Effector CD4-positive, alpha-beta T cell (primary cell): ENCODE measurements at places on chromosomes 2 and 18.

- DNase-seq = no peak
These were observed 2.0 kb upstream of the HK2 start for GRCh38 chr2:74831693-74832530.

- DNase-seq = no peak
These were observed 236.4 kb downstream of the LRRTM1 start for GRCh38 chr2:80068038-80068731.

DNA sequence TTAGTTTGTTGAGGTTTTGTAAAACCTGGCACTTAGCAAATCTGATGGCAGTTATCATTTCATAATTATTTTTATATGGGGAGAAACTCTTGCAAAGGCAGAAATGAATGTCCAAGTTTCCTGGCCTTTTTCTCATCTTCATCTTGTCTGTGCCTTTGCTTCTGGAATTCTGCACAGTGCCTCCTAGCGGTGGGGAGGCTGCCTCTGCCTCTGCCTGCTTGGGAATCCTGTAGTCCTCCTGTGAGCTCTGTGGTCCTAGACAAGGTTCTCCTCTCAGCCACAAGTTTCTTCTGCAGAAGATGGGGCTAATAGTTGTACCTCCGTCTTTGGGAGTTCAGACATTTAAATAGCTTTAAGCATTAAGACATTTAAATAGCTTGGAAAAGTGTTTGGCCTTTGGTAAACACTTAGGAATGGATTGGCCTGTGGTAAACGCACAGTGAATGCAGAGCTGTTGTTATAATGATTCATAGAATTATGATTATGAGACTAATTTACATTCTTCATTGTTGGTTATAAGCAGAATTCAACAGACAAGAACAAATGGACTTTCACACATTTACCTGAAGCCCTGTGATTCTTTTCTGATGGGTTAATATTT is 101.2 kb downstream of the ZNF236 start:
- no peak for DNase-seq

DNA sequence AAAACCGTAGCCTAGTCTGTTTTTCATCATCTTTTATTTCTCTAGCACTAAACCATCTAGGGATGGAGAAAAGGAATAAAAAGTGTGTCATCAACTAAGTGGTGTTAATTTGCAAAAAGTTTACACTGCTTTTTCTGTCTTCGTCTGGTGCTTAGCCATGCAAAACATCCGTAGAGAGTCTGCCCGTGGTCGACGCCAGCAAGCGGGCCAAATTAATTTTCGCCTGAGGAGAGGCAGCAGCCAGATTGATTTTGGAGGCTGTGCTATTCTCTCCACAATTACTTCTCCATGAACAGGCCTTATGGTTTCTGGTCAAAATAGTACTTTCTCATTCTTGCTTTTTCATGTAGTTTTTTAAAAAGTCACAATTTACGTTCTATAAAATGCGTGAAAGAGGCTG is 46.3 kb downstream of the TNFRSF11A start:
- no peak for DNase-seq

- DNase-seq = no peak
These were observed 249.5 kb upstream of the FN1 start for GRCh38 chr2:215685238-215685990.

DNA sequence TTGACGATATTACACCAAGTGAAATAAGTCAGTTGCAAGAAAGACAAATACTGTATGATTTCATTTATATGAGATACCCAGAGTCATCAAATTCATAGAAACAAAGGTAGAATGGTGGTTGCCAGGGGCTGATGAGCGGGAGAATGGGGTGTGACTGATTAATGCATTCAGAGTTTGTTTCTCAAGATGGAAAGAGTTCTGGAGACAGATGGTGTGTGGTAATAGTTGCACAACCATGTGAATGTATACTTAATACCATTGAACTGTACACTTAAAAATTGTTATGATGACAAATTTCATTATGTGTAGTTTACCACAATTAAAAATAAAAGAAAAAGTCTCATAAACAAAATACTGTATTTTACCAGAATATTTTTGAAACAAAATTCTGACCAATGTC is 117.3 kb downstream of the PIGN start:
- no peak for DNase-seq

GRCh38 chr2:201855356-201855755 is 49.0 kb downstream of the CDK15 start:
- no peak for DNase-seq

DNA sequence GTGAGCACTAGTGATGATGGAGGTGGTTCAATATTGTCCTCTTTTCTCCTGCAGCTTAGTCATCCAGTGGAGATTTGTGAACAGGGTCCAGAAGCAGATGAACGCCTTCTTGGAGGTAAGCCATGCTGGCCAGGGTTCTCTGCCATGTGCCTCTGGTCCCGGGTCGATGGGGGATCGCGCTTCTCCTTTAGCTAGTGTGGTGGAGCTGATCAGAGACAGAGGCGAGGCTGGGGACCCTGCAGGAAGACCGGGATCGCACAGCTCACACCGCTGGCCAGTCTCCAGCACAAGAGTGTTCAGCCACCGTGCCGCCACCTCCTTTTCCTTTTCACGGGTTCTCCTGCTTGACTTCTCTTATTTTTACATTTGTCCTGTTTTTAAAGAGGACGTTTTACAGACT is 243.4 kb downstream of the ALPK2 start:
- no peak for DNase-seq

GRCh38 chr2:98715812-98716451 is 15.0 kb downstream of the MGAT4A start:
- DNase-seq = no peak

DNA sequence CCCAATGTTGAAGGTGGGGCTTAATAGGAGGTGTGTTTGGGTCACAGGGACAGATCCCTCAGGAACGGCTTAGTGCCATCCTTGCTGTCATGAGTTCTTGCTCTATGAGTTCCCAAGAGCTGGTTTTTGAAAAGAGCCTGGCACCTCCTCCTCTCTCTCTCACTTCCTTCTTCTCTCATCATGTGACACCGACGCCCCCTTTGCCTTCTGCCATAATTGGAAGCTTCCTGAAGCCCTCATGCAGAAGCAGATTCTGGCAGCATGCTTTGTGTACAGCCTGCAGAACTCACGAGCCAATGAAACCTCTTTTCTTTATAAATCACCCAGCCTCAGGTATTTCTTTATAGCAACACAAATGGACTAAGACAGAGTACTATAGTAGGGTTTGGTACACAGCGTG is 100.4 kb upstream of the SH3BP4 start:
- DNase-seq = no peak

DNA sequence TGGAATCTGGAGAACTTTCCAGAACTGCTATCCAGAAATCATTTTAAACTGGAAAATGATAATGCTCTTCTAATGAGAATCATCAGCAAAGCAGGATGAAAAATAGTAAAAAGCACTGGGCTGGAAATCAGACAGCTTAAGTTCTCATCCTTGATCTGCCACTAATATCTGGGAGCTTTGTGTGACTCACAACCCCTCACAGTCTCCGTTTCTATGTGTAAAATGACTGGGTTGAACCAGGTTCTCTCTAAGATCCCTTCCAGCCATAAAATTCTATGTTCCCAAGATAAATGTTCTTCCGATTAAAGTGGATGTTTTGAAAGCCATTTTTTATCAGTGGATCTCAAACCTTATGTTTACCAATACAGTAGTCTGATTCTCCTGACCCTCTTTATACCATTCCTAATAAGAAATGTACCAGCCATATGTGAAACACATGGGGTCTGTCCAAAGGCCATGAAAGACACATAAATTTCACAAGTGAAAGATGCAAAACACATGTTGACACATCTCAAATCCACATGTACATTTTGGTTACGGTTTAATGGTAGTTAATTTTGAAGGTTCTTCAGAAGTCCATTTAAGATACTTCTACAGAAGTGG is 188.8 kb downstream of the EN1 start:
- no peak for DNase-seq

- DNase-seq = no peak
These were observed 3.7 kb downstream of the CYB5A start for GRCh38 chr18:74288041-74288440.

DNA sequence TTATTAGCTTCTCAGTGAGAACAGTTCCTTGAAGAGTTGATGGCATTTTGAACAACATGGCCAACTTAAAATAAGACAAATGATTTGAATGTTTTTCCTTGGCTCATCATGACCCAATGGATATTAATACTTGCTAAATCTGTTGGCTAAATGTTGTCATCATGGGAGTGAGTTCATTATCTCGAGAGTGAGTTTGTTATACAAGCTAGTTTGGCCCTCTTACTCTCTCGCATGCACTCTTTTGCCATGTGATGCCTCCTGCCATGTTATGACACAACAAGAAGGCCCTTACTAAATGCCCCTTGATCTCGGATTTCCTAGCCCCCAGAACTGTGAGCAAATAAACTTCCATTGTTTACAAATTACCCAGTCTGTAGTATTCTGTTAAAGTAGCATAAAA is 22.9 kb upstream of the SANBR start:
- DNase-seq = no peak

GRCh38 chr2:114007436-114007835 is 117.5 kb downstream of the ACTR3 start:
- DNase-seq = no peak

DNA sequence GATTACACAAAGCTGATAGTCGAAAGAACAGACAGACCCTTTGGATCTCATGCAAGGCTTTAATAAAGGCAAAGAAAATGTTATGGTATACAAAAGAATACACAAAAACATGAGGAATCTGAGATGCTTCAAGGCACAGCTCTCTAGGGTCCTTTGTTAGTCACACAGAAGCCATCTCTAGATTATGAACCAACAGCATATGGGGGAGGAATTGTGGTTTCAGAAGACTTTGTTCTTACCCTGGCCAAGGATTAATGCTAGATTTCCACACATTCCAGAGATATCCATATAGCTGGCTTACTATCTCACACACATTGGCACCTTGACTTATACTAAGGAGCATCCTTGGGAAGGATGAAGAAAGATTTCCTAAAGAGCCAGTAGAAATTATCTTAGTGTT is 206.1 kb downstream of the GULP1 start:
- DNase-seq = no peak

DNA sequence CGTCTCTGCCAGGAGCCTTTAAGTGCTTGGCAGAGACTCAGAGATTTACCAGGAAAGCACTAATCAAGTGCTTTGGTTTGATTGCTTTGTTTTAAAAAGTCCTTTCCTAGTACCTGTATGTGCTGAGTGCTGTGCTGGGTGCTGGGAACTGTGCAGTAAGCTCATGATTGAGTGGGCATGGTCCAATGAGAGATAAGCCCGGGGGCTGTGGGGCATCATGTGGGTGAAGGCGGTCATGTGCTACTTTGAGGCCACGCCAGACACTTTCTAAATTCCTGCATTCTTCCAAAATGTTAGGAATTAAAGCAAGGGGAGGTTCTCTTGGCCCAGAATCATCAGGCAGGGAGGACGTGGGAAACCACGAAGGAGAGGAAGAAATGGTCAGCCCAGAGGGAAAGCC is 109.0 kb downstream of the ACAA2 start:
- no peak for DNase-seq

DNA sequence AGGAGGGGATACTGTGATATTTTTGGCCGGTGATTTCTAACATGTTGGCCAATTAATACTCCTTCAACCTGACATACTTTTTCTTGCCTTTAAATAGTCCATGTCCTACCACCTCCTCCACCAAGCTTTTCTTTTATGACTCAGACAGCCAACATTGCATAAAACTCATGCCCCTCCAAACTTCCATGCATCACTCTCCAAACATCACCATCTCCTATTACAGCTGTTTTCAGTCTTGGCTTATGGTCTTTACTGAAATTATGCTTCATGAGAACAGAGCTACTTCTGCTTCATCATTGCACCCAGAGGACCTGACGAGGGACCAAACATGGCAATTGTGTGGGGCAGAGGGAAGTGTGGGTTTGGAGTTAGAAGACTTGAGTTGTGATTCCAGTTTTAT is 305.4 kb downstream of the LPIN1 start:
- DNase-seq = no peak

GRCh38 chr2:147810883-147811765 is 33.7 kb upstream of the ACVR2A start:
- DNase-seq = no peak

- DNase-seq = no peak
These were observed 267.6 kb upstream of the THSD7B start for GRCh38 chr2:136497709-136498108.

GRCh38 chr2:215683295-215683694 is 247.4 kb upstream of the FN1 start:
- no peak for DNase-seq

- DNase-seq = no peak
These were observed 77.3 kb downstream of the KCTD1 start for GRCh38 chr18:26471027-26471426.

GRCh38 chr2:231932711-231932970 is 6.4 kb upstream of the NPPC start:
- no peak for DNase-seq

- DNase-seq = no peak
These were observed 82.2 kb upstream of the LTBP1 start for GRCh38 chr2:32864334-32865111.

DNA sequence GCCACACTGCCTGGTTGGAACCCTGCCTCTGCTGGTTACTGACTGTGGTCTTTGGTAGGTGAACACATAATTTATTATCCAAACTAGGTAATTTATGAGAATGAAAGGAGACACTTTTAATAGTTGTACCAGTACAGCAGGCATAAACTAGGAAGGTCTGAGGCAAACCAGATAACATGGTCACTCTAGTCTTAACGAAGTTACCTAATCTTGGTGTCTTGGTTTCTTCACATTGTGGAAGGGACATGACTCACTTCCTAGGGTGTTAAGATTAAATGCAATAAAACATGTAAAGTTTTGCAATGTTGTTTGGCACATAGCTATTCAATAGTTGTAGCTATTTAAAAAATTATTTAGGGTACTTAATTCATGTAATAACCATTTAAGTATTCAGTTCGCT is 23.3 kb downstream of the SPTBN1 start:
- DNase-seq = no peak
